ENCODE measurements at places on chromosomes 16 and 17. TPM values are rescaled to one million over a fixed set of nuclear protein-coding genes. Genes with fewer than 3 reads are reported as not detected.

SDR42E1 gene
- total RNA-seq, result 10.5 TPM

DNA sequence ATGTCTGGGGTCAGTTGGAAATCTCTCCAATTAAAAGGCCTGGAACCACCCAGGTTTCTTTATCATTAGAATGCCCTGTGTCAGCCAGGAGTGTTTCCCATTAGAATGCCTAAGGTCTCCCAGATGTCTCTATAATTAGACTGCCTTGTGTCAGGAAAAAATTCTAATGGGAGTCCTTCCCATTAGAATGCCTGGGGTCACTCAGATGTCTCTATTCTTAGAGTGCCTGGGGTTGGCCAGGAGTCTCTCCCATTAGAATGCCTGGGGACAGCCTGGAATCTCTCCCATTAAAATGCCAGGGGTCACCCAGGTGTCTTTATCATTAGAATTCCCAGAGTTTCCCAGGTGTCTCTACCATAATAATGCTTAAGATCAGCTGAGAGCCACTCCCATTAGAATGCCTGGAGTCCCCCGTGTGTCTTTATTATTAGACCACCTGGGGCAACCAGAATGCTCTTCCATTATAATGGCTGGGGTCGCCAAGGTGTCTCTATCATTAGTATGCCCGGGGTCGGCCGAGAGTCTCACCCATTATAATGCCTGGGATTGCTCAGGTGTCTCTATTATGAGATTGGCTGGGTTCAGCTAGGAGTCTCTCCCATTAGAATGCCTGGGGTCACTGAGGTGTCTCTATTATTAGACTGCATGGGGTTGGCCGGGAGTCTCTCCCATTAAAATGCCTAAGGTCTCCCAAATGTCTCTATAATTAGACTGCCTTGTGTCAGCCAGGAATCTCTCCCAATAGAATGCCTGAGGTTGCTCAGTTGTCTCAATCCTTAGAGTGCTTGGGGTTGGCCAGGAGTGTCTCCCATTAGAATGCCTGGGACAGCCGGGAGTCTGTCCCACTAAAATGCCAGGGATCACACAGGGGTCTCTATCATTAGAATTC, 2254.6 kb downstream of the TP53TG3F start:
- H3K36me3 ChIP-seq, result no peaks in the 10 kb centered on the region
- no peaks in the 10 kb centered on the region for H3K4me1 ChIP-seq
- H3K27ac ChIP-seq, result no peak overlapping the region

DNA sequence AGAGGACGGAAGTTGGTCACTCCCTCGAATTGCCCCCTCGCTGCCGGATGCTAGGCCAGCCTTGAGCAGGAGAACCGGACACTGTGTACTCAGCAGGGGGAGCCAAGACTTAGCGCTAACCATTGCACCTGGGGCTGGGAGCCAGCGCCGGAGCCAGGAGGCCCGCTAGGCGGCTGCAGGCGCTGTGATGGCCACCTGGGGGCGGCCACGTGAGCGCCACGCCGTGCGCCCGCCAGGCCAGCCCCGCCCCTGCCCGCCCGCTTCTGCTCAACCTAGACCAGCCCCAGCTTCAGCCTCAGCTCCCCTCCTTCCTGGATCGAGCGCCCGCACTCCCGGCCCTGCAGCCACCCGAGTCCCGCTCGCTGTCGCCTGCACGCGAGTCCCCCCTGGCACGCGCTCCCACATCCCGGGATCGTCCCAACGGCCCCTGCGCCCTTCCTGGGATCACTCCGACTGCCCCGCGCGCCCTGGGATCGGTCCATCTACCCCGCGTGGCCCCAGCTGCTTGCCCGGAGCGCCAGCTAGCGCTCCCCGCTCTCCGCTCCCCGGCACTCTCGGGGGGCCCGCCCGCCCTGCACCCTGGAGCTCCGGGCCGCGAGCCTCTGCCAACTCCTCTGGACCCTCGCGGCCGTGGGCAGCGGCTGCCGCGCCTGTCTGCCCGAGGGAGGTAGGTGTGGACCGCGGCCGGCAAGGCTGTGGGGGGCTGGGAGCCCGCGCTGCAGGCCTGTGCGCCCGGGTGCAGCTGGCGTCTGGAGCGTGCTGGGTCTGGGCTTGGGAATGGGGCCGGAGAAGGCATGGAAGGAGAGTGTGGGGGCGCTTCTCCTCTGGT, at the start of gene EEF2K:
EEF2K (plus strand) TSS at position 266 of the 829 bp plus-strand sequence. CDS start 19,452 bp downstream, outside the sequence.
- peak within 1 kb of the TSS; percentile 73 for H3K27ac ChIP-seq
- H3K36me3 ChIP-seq, result no peaks in the 10 kb centered on the region
- H3K4me3 ChIP-seq, result peak within 1 kb of the TSS; percentile 74
- no peaks in the 10 kb centered on the region for H3K27me3 ChIP-seq
- peaks cover 25% of the 10 kb centered on the region for H3K4me1 ChIP-seq
- peak; percentile 88 for DNase-seq

GRCh38 chr17:19728084-19728495, 11.7 kb upstream of the SLC47A2 start:
- H3K27me3 ChIP-seq, result no peaks in the 10 kb centered on the region
- H3K4me1 ChIP-seq, result peaks cover 61% of the 10 kb centered on the region
- H3K4me3 ChIP-seq, result no peak overlapping the region
- peak; percentile 89 for DNase-seq

DNA sequence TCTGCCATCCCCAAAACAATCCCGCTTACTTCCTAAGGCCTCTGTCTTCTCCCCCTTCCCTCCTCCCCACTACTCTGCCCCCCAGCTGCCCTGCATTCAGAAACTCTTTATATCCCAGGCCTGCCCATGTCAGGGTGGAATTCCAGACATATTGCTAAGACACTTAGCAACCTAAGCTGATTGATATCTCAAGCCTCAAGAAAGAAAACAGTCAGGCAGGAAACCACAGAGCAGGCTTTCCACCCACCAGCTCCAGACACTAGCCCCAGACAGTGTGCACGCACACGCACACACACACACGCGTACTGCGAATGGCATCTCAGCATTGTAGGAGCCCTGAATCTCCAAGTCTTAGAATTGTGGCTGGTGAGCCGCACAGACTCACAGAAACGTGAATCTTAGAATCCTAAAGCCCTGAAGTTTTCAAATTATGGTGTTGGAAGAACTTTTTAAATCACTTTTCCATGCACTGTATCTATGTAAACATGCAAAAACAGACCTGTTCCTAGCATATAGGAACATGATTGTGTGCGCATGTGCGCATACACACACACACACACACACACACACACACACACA, 8.8 kb upstream of the LPCAT2 start:
- peak overlapping the region; percentile 69 for H3K27ac ChIP-seq
- H3K4me3 ChIP-seq, result no peak overlapping the region
- no peaks in the 10 kb centered on the region for H3K36me3 ChIP-seq
- H3K27me3 ChIP-seq, result no peaks in the 10 kb centered on the region
- H3K4me1 ChIP-seq, result peaks cover 58% of the 10 kb centered on the region

TMEM88 gene
- total RNA-seq, result 3.4 TPM

NPIPA3 gene
- total RNA-seq, result not detected

NPIPA8 gene
- 0.50 TPM for total RNA-seq

- peaks cover 33% of the 10 kb centered on the region for H3K27me3 ChIP-seq
- no peak for DNase-seq
- no peaks in the 10 kb centered on the region for H3K36me3 ChIP-seq
- no peak within 1 kb of the TSS for H3K4me3 ChIP-seq
- no peaks in the 10 kb centered on the region for H3K4me1 ChIP-seq
- H3K27ac ChIP-seq, result no peak within 1 kb of the TSS
Measured at GRCh38 chr17:10729334-10730193, at the start of gene TMEM220. TMEM220 (minus strand) TSS chr17:10730023; CDS start chr17:10729851, 172 bp downstream.

ASPHD1 gene
- total RNA-seq, result 11.3 TPM

Measured in PC-9 (cell line).